ENCODE measurements at places on chromosomes 5 and 9.
A peak's percentile ranks its signal among the peaks of the same experiment; 100 is the strongest.

DNA sequence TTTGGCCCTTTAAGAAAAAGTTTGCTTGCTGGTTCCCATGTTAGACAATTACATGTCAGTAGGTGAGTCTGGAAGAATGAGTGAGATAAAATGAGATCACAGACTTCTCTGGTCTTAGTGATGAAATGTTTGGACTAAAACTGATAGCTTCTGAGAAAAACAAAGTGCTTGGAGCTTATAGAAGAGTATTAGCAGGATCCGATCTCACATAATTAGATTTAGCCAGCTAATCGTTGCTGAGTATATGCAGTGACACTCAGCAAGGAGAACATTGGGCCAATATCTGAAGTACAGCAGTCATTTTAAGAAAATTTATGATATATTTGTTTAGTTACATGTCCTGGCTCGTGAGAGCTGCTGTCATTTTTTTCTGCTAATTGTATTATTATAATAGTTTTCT lies 135.8 kb downstream of the SNCAIP start:
- DNase-seq, result no peak

DNA sequence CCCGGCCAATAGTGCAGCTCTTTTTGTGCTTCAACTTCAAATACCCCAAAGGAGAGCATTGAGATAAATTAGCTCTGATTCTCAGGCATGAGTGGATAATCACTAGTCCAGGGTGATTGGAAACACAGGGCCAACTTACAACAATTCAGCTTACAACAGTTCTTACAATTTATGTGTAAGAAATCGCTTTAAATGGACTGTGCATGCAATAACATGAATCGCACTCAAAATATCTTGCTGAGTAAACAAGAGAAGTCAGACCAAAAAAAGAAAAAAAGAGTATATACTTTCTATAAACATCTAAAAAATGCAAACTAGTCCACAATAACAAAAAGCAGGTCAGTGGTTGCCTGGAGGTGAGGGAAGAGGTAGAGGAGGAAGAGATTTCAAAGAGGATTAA lies 150.6 kb upstream of the EDIL3 start:
- DNase-seq, result no peak

DNA sequence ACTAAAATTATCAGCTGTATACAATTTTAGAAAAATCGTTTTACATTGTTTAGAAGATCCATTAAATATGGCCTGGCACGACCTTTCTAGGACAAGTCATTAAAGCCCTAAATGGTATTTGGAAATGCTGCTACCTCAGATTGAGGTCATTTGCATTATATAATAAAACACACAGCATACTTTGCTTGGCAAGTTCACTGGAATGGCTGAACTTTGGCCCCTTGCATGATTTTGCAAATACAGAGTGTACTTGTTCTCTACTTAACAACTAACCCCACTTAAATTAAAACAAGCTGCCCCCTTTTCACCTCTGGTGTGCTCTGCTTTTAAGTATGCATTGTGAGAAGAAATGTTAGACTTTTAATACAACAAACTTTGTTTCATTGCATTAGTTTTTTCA lies 860.1 kb downstream of the PTPRD start:
- no peak for DNase-seq

DNA sequence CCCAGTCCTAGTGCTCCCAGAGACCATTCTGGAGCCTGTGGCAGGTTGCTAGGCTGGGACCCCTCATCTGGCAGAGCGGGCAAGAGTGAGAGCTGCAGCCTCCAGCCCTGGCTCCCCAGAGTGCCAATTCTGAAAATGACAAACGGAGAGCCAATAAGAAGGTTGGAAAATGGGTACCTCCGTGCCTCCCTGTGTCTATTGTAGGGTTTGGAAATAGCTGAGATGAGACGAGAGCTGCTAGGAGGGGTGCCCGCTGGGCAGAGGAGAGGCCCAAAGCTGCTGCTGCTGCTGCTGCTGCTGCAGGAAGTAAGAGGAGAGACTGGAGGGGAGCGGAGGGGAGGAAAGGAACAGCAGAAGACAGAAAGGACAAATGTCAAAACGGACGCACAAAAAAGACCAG lies 36.0 kb upstream of the FUBP3 start:
- no peak for DNase-seq

DNA sequence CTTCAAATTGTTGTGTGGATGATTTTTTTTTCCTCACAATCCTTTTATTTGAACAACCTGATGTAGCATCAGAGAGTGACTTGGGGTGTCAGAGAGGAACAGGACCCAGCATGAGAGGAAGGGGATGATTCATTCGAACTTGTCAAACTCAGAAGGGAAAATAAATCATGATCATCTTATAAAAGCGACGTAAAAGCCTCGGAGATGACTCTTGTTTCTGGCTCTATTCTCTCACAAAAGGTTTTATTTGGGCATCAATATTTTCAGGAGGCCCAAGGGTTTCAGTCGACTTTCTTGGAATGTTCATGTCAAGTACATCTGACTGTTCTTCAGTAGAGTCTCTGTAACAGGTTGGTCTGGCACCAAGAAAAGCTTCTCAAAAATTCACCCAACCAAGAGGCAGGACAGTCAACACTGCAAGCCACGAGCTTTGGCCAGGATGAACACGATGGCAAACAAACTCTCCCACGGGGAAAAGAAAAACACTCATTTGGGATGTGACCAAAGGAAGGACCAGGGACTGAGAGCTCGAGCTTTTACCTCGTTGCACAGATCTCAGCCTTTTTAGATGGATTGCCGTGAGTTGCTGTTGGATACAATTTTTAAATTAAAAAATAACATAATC lies 55.1 kb downstream of the ANKH start:
- DNase-seq, result no peak

DNA sequence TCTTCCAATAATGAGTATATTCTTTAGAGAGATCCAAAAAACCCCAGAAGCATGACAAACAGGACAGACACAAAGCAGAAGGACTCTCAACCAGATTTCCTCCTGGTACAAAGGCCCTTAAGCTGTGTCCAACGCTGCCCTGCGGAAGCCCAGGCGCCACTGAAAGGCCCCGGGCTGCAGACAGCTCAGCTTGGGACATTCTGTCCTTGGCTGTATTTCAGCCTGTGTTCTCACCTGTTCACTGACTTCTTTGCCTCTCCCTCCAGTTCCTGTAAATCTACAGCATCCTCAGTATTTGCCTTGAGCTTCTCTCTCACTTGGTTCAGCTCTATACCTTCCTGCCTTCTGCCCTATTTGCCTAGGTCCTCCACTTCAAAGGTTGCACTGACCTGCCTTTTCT lies 96.5 kb downstream of the SH3TC2 start:
- no peak for DNase-seq

DNA sequence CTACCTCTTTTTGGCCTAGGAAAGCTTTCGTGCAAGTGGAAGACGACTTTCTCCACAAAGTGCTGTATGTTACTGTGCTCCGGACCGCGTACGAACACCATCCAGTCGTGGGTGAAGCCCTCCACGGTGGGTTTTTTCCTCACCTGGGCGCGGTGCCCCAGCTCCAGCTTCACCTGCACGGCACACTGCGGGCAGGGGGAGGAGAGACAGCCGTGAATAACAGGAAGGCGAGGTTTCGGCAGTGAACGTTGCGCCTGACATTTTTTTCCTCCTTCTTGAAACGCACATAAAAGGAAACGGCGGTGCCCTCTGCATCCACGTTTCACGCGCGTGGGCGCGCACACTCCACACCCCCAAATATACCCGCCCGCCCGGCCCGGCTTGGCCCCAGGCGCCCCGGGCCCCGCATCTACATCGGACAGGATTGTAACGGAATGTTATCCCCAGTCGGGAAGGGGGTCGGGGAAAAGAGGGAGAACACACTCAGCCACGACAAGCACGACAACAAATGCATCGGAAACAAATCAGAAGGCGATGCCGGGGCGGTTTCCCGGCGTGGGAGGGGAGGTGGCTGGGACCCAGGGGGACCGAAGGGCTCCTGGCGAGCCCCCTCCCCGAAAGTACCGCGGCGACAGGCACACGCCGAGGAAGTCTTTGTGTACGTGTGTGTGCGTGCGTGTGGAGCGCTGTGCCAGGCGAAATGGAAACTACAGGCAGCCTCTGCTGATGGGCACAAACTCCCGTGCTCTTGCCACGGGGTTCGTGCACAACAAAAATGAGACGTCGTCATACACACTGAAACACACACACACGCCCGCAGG lies 1.4 kb downstream of the MLLT3 start:
- peak; percentile 63 for DNase-seq

GRCh38 chr9:33903157-33903780 lies 86.3 kb downstream of the UBE2R2 start:
- DNase-seq, result no peak

DNA sequence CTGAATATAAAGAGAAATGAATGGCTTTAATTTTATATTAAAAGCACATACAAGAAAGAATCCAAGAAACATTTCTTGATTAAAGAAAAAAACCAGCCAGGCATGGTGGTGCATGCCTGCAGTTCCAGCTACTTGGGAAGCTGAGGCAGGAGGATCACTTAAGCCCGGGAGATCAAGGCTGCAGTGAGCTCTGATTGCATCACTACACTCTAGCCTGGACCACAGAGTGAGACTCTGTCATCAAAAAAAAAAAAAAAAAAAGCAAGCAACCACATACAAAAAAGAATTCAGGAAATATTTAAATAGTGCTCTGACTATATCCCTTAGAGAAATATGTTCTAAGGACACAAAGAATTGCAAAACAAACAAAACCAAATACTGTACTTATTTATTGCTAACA lies 2.5 kb upstream of the PLAC8L1 start:
- DNase-seq, result no peak

DNA sequence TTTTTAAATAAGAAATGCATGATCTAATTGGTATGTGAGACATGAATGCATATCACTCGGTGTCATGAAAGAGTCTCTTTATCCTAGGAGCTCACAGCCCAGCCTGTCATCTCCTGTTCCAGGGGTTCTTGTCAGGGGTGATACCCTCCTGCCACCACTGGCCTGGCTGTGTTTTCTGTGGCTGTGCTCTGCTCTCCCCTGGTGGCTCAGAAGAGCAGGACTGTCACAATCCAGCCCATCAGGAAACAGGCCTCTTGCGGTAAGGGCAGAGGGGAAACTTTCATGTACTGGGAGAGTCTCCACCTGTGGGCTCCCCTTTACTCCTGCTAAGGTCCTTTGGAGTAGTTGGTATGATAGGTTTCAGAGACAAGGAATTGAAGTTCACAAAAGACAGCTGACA lies 240.2 kb upstream of the GLRA1 start:
- no peak for DNase-seq

DNA sequence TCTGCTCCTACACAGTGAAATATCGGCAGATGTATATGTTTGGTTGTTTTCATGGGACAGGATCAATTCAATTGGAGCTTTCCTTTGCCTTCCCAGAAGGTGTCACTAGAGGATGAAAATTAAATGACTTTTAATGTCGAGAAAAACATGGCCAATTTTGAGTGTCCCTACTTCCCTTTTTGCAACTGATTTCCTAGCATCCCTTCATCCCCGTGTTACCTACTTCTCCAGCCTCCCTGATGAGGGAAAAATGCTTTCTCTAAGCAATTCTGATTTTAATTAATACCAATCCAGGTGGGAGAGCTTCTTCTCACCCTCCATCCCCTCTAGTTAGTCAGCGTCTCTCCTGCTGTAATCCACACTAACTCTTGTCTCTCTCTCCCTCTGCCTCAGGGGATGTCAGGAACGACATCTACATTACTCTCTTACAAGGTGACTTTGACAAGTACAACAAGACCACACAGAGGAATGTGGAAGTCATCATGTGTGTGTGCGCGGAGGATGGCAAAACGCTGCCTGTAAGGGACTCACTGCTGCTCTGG lies 64.9 kb downstream of the DOCK2 start:
- DNase-seq, result no peak

DNA sequence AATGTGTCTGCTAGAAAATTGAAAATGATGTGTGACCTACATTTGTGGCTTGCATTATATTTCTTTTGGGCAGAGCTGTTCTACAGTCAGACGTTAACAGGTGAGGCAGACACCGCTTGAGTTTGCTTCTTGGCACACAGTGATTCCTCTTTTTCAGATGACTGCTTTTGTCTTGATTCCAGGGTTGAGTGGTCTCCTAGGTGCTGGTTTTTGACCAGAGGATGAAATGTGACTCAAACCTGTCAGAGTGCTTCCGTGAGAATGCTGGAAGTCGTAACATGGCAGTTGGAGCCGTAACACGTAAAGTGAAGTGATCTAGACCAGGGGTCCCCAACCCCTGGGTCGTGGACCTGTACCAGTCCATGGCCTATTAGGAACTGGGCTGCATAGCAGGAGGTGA lies 28.3 kb upstream of the NDFIP1 start:
- DNase-seq, result no peak

DNA sequence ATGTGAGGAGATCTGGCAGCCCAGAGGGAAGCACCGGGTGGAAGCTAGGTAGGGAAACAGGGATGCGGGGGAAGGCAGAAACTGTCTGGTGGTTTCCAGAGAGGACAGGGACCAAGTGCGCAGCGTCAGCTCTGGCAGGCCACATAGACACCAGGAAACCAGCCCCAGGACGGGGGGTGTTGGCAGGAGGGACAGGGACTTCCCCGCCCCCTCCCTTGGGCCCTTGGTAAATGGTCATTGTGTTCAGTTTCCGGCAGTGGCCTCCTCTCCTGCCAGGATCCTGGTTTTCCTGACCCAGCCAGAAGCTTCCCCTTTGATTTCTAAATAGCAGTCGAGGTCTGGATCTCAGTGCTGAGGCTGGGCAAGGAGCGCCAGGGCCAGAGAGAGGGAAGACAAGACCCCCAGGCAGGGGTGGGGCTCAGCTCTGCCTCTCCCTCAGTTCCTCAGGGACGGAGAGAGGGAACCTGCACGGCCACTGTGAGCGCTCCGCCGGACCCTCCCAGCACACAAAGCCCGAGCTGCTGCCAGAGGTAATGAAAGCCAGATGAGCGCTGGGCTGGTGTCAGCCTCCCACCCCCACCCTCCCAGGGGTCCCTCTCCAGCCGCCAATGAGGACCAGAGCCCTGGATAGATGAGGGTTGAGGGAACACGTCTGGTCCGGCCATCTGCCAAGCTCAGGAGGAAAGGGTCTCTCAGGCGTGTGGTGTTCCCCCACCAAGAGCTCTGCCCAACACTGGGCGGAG lies 1.8 kb downstream of the RALGDS start:
- DNase-seq, result no peak

DNA sequence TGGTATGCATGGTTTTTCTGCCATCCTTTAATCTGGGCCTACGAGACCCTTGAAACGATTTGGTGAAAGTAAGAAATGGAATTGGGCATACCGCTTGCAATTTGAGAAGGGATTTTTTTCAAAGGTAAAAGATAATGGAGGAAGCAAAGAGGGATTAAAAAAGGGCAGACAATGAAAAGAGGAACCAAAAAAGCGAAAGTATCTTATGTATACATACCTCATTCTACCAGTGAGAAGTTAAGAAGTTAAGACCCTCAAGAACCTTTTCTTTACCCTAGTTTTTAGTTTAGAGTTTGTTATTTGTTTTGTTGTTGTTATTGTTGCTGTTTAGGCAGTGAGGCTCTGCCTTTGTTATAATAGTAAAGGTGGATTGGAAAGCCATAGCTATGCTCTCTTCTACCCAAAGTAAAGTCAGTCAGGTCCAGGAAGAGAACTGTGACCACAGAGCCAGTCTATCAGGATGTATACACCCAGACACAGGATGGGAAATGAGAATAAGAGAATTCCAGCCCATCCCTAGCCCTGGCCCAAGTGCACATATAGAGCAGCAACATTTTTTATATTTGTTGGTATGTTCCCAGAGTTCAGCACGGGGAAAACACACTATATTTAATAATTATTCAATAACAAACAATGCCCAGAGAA lies 166.6 kb downstream of the RFX3 start:
- no peak for DNase-seq

Data from CD4-positive, alpha-beta T cell treated with Interleukin-12 subunit alpha and Interleukin-12 subunit beta, for 1 hour (primary cell).